ENCODE measurements at places on chromosomes 16 and 17.

DNA sequence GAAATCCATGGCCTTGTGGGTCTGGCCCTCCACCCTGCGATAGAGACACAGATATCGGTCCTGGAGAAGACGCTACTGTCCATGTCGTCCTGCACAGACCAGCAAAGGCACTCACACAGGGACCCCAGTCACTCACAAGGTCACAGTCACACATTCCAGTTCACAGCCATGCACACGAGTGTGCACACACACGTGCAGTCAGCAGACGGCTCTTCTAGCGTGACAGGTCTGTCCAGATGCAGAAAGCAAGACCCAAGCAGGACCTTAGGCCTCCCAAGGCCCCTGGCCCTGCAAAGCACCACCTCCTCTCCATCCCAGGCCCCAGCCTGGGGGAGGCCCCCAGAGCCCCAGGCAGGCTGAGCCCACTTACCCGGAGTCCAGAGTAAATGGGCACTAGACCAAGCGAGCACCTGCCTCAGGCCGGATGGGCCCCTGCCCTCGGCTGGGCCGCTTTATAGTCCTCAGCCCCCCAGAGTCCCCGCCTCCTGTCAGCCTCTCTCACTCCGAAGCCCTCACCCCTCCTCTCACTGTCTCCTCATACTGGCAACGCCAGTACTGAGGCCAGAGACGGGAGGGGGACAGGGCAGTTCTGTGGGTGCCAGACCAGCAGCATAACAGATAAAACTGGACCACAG lies at the start of gene PPY:
PPY (minus strand) TSS at position 426 of the 635 bp plus-strand sequence. CDS start 822 bp downstream, outside the sequence.
- no peak for DNase-seq

- no peak for DNase-seq
Observed at GRCh38 chr16:73951481-73951880, 345.1 kb upstream of the PSMD7 start.

- DNase-seq, result no peak
Observed at GRCh38 chr17:16923904-16924695, 47.8 kb downstream of the TNFRSF13B start.

DNA sequence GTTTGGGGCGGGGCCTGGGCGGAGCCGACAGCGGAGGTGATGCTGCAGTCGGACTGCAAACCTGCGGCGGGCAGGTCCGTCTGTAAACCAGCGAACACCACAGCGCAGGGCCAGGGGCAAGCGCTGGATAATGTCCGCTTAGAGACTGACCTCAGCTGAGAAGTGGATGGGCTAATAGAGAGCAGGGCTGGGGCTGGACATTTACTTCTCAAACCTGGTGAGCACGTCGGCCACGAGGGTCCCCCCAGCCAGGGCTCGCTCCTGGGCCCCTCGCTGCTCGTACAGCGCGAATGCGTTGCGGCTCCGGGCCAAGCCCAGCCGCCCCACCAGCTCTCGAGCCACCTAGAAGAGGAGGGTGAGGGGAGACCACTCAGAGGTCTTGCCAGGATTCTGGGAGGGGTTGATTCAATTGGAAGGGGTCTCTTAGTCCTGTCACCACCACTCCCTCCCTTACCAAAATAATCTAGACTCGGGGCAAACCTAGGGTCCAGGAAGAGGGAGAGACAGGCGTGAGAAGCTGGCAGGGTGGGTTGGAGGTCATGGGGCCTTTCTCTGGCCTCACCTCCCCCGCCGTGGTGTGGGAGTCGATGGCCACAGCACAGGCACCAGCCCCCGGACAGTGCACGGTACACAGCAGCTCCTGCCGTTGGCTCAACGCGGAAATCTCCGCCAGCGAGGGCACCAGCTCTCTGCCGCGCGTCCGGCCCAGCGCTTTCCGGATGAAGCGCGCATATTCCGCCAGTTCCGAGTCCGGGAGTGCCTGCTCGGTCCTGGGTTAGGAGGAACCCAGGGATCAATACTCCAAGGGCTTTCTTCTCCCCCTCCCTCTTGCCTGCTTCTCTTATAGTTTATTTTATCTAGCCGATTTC lies 5.8 kb downstream of the PLEKHH3 start:
- no peak for DNase-seq

- no peak for DNase-seq
Observed at GRCh38 chr17:81437191-81437651, 42.0 kb downstream of the BAHCC1 start.

DNA sequence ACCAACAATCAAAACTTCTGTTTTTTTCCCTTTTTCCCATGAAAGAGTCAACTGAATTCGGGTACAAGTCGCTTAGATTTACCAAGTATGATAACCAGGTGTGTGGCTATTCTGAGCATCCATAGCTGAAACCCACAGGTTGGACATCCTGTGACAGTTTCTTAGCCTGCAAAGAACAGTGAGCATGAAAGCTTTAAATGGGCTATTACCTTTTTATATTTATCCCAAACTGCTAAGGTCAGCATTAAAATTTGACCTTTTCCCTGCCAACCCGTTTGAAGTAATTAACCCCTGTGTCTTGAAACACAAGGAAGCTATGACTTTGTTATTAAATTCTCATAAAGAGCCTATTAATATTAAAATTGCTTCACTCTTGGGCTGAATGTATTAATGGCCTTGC lies 1065.0 kb upstream of the RBFOX1 start:
- no peak for DNase-seq

- no peak for DNase-seq
Observed at GRCh38 chr16:54180421-54181359, 105.9 kb downstream of the IRX3 start.

DNA sequence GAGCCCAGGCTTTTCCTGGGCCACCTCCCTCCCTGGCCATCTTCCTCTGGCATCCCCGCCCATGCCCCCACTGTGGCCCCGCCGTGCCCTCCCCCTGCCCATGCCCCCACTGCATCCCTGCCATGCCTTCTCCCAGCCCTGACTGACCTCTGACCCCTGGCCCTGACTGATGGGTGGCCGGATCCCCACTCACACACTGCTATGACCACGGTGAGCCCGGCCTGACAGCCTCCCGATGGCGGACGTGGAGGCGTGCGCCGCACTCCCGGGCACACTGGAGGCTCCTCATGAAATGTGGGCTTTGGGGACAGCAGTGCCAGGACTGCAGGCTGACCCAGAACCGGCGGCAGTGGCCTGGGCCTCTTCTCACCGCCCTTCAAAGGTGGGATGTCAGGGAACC lies 10.6 kb upstream of the C1QTNF8 start:
- DNase-seq, result no peak

- DNase-seq, result no peak
Observed at GRCh38 chr17:67659028-67659427, 58.7 kb upstream of the NOL11 start.

DNA sequence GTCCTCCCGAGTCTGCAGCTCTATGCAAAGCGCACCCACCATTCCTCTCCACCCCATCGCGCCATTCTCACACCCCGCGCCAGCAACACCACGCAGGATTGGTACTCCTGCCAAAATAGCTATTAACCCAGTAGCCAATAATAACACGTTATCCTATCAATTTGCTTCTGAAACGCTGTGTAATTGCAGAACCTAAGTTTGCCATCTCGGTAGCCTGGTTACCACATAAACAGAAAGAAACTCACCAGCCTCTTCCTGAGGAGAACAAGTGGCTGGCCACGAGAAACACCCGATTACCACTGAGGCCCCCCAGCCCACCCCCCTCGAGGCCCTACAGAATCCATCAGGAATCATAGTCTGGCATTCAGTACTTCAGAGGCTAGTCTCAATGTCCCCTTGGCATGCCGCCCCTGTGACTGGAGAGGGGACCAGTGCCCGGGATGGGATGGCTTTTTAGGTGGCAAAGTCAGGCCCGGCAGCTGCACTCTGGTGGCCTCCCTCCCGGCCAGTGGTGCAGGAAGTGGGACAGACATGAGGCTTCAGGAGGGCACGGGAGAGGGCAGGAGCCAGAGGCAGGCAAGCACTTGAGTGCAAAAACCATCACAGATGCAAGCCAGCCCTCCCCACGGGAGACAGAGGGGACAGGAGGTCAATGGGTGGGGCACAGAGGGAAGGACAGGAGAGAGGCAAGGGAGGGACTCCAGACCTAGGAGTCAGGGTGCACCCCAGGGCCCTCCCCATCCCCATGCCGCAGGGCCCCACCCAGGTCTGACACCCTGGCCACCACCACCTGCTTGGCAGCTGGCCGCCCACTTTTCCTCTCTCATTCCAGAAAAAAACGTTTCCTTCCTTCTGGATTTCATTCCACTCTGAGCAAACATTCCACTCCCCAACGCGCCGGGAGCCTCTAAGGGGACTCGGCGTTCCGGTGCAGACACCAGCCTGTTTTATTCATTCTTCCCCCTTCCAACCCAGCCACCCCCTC lies 192.5 kb downstream of the ZNF423 start:
- no peak for DNase-seq

- DNase-seq, result no peak
Observed at GRCh38 chr16:2839650-2840450, 9.7 kb downstream of the ZG16B start.

DNA sequence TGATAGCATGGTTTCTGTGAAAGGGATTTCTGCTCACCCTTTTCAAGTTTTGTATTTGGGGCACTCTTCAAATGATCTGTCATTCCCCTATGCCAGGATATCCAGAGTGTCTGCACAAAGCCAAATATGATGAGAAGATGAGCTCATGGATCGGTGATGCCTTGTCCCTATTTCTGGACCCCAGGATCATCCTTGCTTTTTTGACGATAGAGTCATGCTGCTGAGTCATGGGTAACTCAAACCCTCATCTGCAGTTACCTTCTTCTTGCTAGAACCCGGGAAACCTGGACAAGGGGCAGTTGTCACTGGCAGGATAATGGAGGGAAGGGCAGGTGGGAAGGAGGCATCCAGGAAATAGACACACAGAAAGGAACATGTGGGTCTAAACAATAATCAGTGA lies 17.8 kb upstream of the MAPT start:
- DNase-seq, result no peak

DNA sequence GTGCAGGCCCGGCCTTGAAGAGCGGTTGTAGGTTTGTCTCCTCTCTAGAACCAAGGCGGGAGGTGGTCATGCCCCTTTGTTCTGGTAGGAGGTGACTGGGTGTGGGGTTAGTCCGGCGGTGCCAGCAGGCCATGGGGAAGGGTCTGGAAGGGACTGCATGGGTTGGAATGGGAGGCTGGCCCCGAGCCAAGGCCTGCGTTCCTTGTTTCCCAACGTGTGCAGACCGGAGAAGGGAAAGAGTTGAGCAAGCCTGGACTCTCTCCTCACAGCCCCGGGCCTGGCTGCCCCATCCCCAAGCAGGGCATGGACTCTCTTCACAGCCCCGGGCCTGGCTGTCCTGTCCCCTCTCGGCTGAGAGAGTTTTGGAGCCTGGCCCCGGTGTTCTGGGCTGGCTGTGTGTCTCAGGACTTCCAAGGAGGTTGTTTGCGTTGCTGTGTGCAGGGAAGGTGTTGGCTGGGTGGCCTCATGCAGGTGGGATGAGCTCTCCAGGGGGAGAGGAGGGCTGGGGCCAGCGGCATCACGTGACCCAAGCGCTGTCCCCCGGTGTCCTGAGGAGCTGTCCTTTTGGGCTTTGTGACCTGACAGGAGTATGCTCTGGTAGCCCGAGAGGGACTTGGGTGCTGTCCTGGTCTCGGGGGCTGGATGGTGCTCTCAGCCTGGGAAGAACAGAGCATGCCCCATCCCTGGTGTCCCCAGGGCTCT lies 2.6 kb downstream of the CACNA1H start:
- DNase-seq, result no peak

GRCh38 chr17:27216836-27217235 lies 77.1 kb upstream of the WSB1 start:
- DNase-seq, result no peak

GRCh38 chr17:1186923-1187771 lies 7.4 kb upstream of the ABR start:
- peak; percentile 72 for DNase-seq

DNA sequence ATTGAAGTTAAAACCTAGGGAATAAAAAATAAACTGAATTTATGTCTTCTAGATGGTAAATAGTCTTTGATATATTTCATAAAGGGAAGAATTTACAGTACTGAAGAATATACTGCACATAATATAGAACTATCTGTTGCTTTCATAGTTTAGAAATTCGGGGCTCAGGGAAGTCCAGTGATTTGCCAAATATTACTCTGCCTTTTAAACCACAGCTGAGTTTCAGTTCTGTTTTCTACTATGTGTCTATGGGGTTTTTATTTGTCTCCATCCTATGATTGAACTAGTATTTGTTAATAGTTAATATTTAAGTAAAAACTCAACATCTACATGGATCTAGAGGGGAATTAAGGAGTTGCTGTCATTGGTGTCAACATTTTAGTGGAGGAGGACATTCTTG lies 715.0 kb upstream of the CDH8 start:
- DNase-seq, result no peak

GRCh38 chr17:21164216-21164615 lies 37.5 kb downstream of the DHRS7B start:
- no peak for DNase-seq

DNA sequence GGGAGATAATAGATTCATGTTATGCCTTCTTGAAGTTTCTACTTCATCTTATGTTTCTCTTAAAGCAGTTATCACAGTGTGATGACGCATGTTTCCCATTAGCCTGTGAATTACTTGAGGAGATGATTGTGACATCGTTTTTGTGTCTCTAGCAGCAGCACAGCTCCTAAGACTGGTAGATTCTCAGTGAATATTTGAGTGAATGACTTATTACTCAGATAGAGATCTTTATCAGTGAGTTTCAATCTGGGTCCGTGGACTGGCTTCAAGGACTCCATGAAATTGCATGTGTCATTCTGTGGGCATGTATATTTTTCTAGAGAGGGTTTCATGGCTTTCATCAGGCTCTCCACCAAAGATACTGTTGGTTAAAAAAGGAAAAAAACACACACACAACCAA lies 29.9 kb downstream of the YPEL2 start:
- DNase-seq, result no peak

DNA sequence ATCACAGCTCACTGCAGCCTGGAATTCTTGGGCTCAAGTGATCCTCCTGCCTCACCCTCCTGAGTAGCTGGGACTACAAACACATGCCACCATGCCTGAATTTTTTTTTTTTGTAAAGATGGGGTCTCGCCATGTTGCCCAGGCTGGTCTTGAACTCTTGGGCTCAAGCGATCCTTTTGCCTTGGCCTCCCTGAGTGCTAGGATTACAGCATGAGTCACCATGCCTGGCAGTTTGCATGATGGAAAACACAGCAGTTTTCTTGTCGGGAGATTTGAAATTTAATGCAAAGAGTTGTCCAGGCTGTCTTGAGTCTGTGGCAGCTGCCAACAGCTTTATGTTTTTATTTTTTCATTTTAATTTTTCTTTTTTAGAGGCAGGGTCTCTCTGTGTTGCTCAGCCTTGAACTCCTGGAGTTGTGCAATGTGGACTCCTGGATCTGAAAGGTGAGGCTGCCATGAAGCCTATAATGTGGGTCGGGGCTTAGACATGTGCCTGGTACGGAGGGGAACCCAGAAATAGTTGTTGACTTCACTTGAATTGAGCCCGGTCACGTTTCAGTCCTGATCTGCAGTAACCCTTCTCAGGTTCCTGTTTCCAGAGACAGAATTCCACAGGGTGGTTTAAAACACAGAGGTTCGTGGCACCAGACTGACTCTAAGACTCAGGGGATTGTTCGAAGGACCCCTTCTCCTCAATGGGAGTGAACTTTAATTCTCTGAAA lies 18.7 kb downstream of the CD300A start:
- DNase-seq, result no peak

All from substantia nigra (tissue), 51 donors.